Cardiac septum (tissue), 1 donor: ENCODE measurements at places on chromosomes 13 and 19. TPM values are rescaled to one million over a fixed set of nuclear protein-coding genes. Genes with fewer than 3 reads are reported as not detected.

SBK3 gene
- total RNA-seq: 6.7 TPM

LGALS4 gene
- total RNA-seq: 0.54 TPM

GRCh38 chr13:20679879-20680278, 23.6 kb upstream of the IL17D start:
- DNase-seq: no peak

GRCh38 chr19:3161453-3161852, 17.1 kb upstream of the S1PR4 start:
- DNase-seq: no peak

GRCh38 chr13:26024558-26024957, 27.3 kb downstream of the SHISA2 start:
- DNase-seq: no peak
